Fibroblast of villous mesenchyme (primary cell): ENCODE measurements at places on chromosomes 7 and 10.

DNA sequence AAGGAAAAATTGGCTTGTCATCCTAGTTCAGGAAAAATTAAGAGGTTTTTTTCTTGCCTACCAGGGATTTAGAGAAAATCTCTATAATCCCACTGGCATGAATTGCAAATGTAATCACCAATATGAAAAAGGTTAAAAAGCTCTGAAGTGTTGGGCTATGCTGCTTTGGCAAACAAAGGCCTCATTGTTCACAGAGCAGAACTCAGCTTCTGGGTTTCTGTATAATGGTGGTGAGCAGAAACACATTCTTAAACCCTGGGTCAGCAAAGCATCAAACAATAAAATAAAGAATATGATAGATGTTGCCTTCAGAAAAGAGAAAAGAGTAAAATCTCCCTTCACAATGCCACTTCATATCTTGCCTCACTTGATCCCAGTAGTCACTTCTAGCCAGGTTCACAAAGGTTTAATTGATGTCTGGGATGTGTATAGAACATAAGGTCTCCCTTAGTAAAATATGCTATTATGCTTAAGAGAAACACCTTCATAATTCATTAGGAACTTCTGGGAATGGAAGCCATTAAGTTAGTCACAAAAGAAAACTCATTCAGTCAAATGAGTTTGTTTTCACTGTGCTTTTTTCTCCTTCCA, 1255.5 kb upstream of the PHF14 start:
- no peak for DNase-seq

GRCh38 chr7:133871757-133872156, 255.4 kb upstream of the LRGUK start:
- no peak for DNase-seq

- no peak for DNase-seq
These were observed 925 bp downstream of the H2AZ2 start for GRCh38 chr7:44846816-44847508.

DNA sequence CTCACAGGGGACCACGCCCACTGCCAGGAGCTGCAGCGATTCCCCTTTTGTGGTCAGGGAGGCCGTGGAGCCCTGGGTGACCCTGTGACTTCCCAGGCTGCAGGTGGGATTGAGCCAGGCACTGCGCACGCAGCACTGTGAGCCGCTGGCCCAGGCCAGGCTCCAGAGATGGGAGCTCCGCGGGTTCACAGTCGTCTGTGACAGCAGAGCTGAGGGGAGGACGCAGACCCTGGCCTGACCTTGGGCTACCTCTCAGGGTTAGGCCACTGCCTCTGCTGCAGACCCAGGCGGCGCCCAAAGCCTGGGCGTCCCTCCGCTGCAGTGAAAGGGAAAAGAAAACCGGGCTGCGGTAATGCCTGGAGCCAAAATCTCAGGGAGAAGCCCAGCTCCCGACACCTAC, 107.5 kb upstream of the GPR26 start:
- no peak for DNase-seq

GRCh38 chr7:21064698-21065648, 278.3 kb upstream of the SP8 start:
- DNase-seq = no peak

- no peak for DNase-seq
These were observed 20.2 kb upstream of the ZNF282 start for GRCh38 chr7:149175150-149175549.

- no peak for DNase-seq
These were observed 834.9 kb downstream of the GRID1 start for GRCh38 chr10:85531706-85532105.

DNA sequence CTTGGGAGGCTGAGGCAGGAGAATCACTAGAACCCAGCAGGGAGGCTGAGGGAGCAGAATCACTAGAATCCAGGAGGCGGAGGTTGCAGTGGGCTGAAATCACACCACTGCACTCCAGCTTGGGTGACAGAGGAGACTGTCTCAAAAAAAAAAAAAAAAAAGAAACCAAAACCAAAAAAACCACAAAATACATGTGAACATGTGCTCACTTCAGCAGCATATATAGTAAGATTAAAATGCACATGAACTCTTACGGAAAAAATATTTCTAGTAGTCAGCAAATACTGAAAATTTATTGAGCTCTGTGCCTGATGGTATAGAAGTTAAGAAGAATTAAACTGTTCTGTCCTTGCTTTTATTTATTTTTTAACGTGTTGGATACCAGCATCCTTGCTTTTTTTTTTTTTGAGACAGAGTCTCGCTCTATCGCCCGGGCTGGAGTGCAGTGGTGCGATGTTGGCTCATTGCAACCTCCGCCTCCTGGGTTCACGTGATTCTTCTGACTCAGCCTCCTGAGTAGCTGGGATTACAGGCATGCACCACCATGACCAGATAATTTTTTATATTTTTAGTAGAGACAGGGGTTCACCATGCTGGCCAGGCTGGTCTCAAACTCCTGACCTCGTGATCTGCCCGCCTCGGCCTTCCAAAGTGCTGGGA, 9.6 kb upstream of the ZNF487 start:
- DNase-seq = no peak

- no peak for DNase-seq
These were observed 120.1 kb downstream of the DYNC2I1 start for GRCh38 chr7:158976468-158976848.

DNA sequence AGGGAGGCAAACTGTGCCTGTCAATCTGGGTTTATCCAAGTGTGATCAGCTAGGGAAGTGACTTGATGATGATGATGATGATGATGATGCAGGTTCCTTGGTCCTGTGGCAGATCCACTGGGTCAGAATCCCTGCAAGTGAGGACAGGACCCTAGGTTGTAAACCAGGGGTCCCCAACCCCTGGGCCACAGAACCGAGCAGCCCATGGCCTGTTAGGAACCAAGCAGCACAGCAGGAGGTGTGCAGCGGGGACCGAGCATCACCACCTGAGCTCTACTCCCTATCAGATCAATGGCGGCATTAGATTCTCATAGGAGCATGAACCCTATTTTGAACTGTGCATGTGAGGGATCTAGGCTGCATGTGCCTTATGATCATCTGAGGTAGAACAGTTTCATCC, 144.7 kb upstream of the PDE1C start:
- DNase-seq = no peak

GRCh38 chr10:97463363-97464132, 17.6 kb downstream of the ZDHHC16 start:
- DNase-seq = peak; percentile 80

DNA sequence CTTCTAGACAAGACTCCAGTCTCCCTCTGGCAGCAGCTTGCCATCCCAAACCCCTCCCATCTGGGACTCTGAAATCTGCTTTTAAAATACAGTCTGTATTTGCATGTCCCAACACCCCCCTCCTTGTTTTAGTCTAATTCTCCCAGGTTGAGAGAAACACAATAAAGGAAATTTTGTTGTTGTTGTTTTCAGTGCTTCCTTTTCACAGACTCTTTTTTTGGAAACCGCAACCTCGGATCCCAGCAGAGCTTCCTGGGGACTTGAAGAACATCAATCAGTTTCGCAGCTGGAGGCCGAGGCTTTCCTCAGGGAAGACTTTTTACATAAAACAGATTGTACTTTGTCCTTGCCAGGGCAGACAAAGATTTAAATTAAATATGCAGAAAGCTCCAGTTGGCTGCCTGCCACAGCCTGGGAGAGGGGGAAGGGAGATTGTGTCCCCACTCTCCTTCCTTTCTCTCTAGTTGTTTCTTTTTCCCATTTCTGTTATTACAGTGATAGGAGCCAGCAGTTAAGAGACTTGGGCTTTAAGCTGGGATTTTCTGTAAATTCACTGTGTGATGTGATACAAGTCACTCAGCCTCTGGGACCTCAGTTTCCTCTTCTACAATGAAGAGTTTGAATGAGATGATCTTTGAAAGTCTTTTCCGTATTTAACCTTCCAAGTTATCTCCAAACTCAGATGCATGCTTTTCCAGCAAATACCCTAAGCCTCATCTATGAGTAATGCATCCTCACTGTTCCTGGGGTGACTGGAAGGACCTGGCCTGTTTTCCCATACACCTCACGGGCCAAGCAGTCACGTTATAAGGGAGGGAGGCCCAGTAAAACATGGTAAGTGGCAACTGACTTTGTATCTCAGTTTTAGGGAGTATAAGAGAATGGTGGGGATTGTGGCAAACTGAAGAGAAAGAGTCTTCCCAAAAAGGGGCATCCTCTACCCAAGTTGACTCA, 192.3 kb downstream of the REEP3 start:
- DNase-seq = peak; percentile 94

- DNase-seq = peak; percentile 57
These were observed 21.7 kb upstream of the OR2A5 start for GRCh38 chr7:144027070-144027469.

- no peak for DNase-seq
These were observed 523.2 kb upstream of the SORCS1 start for GRCh38 chr10:107687701-107688100.

DNA sequence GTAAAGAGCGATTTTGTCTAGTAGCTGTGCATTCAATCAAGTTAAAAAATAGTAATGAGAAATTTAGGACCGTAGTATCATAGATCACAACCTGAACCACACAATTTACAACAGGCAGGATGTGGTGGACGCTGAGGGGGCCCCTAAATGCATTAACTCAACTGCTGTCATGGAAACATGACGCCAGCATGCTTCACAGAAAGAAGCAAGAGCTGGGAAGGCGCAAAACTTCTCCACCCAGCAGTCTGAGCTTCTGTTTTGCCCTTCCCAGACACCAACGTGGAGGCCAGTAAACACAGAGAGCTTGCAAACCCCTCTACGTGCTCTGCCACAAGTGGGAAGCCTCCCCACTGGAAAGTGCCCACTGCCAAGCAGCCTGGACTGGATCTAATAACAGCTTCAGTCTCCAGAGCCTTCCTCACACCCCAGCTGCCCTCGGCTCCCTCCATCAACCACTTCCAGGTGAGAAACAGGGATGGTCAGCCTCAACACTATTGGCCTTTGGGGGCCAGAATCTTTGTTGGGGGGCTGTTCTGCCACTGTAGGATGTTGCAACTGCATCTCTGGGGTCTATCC, 151.8 kb downstream of the SFMBT2 start:
- DNase-seq = no peak

DNA sequence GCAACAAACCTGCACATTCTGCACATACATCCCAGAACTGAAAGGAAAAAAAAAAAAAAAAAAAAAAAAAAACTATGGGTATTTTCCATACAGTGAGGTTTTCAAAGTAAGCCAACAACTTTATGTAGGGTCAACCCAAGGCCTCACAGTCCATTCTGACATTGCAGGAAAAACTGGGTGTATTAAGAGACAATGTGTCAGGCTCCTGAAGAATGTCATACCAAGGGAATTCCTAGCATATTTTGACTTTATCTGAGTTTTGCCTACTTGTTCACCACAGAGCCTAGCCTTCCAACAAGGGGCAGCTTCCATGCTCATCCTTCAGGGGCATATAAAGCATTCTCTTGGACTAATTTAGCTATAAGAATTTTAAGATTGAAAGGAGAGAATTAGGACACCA, 368.9 kb downstream of the PLXDC2 start:
- no peak for DNase-seq

GRCh38 chr10:19577381-19577780, 238.9 kb upstream of the PLXDC2 start:
- no peak for DNase-seq
